ENCODE measurements at places on chromosomes 12 and 14.

- DNase-seq: no peak
Measured at GRCh38 chr14:30355431-30355913, 203.5 kb upstream of the G2E3 start.

DNA sequence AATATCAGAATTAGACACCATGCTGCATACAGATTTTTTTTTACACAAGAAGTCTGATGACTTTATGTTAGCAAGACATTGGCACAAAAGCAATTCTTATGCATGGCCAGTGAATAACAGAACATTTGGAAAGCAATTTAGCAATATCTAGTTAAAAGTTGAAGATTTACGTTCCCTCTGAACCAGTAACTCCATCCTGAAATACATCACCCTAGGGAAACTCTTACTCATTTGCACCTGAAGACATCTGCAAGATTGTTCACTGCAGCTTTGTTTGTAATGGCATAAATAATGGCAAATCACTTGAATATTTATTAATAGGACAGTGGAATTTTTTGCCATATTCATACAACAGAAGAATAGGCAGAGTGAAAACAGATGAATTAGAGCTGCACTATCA, 670.0 kb upstream of the NOVA1 start:
- no peak for DNase-seq

GRCh38 chr12:108455706-108456105, 59.4 kb upstream of the FICD start:
- DNase-seq: no peak

- no peak for DNase-seq
Measured at GRCh38 chr12:14951851-14952250, 9.6 kb downstream of the ARHGDIB start.

DNA sequence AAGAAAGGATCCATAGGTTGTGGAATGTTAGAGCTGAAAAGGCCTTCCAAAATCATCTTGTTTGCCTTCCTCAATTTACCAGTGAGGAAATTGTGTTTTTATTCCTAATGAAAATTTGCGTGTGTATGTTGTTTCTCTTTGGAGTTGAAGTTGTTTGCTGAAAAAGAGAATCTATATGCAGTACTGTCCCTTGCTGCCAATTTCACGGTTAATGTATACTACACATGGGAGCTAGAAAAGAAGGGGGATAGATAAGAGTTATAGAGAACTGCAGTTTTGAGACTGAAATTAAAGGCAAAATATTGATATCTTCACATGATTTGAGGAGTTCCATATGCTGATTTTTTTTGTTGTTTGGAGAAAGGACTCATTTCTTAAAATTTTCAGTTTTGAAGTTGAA, 62.0 kb upstream of the LRTM2 start:
- DNase-seq: no peak

DNA sequence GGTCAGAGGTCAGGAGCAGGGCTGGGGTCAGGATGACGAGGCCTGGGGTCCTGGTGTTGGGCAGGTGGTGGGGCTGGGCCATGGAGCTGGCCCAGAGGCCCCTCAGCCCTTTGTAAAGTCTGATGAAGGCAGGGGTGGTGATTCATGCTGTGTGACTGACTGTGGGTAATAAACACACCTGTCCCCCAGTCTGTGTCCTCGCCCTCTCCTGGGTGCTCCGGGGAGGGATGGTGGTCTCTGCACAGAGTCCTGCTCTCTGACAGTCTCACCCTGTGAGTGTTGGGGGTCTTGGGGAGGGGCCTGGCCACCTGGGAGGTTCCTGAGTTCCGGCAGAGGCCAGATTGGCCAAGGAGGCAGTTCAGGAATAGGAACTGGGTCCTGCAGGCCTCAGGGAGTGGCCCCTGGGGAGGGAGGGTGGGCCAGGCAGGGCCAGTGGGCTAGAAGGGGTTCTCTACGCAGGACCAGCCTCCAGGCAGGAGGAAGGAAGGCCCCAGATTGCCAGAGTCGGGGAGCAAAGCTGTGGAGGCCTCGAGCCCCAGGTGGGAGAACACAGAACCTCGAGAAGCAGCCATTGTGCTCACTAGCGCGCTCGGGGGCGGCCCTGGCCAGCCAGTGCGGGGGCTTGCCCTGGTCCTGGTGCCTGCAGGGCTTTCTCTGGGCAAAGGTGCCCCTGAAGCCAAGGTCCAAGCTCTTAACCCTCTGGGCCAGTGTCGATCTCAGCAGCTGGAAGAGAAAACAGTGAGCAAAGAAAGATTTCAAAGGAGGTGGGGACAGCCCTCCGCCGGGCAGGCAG, 14.4 kb downstream of the ACADS start:
- DNase-seq: no peak

GRCh38 chr12:46831335-46832129, 5.7 kb upstream of the SLC38A4 start:
- no peak for DNase-seq

- DNase-seq: no peak
Measured at GRCh38 chr12:106358396-106359241, 1.1 kb downstream of the POLR3B start.

GRCh38 chr14:70721542-70721941, 79.8 kb downstream of the TTC9 start:
- no peak for DNase-seq

Measured in NCI-H2029 treated with DMSO at 0.1 percent for 48 hours (cell line).